ENCODE measurements at places on chromosomes 4 and X.

GRCh38 chr4:177033135-177033534, 240.4 kb upstream of the VEGFC start:
- no peak for DNase-seq

DNA sequence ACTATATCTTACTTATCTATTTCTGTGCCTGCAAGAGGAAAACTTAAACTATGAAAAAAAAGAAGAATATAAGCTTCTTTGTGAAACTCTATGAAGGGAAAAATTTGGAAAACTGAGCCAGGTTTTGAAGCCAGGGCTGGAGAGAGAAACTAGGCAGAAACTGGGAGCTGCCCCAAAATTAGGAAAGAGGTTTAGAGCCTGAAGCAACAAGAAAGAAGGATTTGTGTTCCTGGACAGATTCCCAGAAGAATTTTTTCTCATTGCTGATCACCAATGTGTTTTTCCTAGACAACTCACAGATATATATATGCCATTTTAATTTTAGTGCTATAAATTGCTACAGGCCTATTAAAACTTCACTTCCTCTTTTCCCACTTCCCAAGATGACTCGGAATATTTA, 245.0 kb upstream of the GEMIN8 start:
- no peak for DNase-seq

DNA sequence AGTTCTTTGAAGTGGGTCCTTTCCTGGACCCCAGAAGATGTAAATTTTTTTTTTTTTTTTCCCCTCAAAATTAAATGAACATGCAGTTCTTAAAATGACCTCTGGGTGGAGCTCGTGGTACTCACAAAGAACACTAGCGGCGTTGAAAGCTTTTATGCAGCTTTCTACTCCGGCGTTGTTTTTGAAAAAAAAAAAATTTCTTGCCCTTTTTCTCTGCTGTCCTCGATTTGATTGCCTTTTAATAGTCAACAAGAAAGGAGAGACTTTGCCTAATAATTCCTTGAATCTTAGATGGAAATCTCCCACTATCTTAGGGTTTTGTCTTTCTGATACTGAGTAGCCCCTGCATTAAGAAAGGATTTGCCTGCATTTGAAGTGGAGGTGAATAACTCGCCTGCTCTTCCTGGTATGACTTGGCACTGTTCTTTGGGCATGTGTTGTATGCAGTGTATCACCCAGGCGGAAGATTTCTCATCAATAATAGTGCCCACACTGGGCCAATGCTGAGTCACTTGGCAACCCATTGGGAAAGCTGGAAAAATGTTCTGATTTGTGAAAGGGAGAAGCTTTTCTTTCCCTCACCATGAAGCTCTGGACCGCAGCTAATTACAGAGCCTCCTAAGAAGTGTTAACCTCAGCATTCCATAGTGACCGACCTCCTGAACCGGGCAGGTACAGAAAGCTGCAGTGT, 104.0 kb downstream of the PHEX start:
- DNase-seq, result peak; percentile 2

DNA sequence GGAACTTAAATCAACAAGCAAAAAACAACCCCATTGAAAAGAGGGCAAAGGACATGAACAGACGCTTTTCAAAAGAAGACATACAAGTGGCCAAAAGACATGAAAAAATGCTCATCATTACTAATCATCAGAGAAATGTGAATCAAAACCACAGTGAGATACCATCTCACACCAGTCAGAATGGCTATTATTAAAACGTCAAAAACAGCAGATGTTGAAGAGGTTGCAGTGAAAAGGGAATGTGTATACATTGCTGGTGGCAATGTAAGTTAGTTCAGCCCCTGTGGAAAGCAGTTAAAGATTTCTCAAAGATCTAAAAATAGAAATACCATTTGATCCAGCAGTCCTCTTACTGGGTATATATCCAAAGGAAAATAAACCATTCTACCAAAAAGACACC, 22.6 kb downstream of the RTL9 start:
- no peak for DNase-seq

DNA sequence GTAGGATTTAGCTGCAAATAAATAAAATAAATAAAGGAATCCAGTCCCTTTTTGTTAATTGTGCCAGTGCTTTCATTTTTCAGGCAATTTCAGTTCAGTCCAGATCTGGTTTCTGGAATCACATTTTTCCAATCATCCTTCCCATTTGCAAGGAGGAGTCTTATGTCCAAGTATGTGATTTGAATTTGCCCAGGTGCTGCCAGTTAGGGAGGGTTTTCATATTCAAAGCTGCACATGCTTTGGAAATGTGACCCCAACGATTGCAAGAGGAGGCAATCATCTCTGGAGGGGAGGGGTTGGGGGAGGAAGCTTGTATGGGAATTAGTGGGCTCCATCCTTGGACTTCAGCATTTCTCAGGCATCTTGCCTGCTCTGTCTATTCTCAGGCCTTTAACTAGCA, 4.4 kb downstream of the PLAC1 start:
- DNase-seq, result no peak

GRCh38 chr4:61648264-61648663, 448.1 kb downstream of the ADGRL3 start:
- DNase-seq, result no peak

DNA sequence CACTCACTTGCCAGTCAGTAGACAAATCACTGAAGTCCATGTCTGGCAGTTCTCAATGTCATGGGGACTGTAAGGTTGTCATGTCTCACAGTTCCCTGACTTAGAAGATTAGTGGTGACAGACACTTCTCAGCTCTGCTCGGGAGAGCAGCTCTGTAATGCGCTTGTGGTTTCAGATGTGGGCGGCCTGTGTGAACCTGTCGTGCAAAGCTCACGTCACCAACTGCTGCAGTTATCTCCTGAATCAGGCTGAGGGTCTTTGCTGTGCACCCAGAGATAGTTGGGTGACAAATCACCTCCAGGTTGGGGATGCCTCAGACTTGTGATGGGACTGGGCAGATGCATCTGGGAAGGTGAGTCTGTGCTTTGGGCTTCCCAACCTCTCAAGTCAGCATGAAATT, at the start of gene IL9R:
IL9R (plus strand) TSS at position 261 of the 400 bp plus-strand sequence; CDS start at position 325, 64 bp downstream.
- DNase-seq, result no peak

DNA sequence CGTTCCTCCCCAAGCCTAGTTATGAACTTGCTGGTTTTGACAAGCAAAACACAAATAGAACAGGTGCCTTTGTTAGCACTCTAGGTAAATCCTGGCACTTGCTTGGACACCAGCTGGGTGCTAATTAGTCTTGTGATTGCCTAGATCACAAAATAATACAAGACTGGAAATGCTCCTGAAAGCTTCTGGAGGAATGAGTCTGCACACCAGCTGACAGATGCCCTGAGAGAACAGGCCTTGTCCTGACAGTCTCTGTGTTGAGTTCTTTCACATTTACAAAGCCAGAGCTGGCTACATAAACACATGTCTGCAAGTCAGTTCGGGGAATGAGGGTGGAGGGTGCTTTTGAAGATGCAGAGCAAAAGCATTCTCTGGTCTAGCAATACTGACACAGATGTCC, 93.8 kb downstream of the ELOVL6 start:
- no peak for DNase-seq

GRCh38 chrX:80876877-80877276, 67.2 kb upstream of the BRWD3 start:
- DNase-seq, result no peak

DNA sequence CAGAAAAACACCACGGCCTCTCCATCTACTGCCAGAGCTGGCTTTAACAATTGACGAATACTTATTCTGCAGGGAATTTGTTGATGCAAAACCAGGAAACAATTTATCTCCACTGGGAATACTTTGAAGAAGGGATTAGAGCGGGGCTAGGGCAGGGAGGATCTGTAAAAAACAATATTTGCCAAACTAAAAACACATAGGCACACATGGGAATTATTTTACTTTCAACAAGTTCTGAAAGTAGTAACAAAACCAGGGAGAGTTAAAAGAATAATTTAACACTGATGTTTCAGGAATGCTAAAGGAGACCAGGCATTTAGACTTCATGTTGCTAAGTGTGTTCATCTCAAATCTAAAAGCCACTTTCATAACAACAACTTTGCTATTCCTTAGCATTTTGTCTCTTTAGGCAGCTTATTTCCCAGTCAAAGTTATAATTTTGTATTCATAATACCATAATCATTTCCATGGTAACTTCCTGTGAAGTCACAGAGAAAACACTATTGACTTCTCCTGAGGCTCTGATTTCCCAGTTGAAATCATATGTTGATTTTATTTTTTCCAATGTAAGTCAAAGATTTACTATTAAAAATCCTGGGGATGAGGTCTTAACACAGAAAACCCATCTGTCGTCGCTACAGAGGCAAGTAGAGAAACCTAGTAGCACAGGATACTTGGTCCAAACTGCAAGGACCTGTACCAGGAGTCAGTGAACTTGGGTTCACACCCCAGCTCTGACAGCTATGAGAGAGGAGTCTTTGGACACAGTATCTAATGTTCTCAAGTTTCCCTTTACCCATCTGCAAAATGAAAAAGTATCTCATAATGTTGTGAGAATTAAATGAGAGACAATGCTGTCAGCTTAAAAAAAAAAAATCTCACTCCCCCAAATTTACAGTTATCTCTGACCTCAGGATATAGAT, 69.3 kb downstream of the SH3RF1 start:
- no peak for DNase-seq

DNA sequence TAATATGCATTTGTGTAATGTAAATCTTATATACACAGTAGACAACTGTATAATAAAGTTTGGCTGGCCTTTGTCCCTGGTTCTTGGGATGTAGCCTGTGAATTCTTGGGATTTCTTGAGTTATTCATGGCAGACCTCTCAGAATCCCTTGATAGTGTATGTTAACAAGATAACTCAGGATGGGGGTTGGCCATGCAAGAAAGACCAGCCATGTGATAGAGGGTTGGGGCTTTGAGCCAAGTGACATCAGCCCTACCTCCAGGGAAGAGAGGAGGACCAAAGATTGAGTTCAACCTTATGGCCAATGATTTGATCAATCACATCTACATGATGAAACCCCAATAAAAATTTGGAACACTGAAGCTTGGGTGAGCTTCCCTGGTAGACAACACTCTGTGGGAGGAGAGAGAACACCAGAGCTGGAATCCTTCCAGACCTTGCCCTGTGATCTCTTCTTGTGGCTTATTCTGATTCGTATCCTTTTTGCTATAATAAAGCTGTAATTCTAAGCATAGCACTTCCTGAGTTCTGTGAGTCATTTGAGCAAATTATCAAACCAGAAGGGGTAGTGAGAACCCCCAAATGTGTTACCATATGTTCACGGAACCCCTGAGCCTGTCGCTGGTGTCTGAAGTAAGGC, 11.3 kb downstream of the SLC2A9 start:
- DNase-seq, result no peak

- DNase-seq, result no peak
These were observed 56.7 kb downstream of the TSPAN5 start for GRCh38 chr4:98601708-98602107.

DNA sequence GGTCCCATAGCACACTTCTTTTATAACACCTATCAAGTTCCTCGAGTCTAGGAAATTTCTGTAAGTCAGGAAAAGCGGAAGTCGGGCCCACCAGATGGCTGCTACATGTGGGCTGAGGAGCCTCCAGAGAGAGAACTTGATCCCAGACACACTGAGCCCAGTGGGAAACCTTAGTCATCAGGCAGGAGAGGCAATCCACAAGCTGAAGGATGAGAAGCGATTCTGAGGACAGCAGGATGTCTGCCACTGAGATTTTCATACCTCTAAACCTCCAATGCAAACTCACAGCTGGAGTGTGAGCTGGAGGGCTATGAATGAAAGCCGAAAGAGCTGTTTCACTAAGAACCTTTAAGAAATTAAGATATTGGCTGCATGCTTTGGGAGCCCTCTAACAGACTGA, 52.6 kb upstream of the PDHA1 start:
- no peak for DNase-seq

GRCh38 chrX:129706400-129707072, 32.2 kb upstream of the XPNPEP2 start:
- peak; percentile 74 for DNase-seq

- DNase-seq, result no peak
These were observed 183.5 kb upstream of the C1QTNF7 start for GRCh38 chr4:15244354-15244753.

GRCh38 chr4:138835832-138836533, 179.6 kb upstream of the NOCT start:
- DNase-seq, result no peak

Data from caudate nucleus (tissue), 63 donors.